ENCODE measurements at places on chromosomes 12 and 14.

GRCh38 chr12:85369365-85370154, 89.5 kb downstream of the ALX1 start:
- no peak for DNase-seq

DNA sequence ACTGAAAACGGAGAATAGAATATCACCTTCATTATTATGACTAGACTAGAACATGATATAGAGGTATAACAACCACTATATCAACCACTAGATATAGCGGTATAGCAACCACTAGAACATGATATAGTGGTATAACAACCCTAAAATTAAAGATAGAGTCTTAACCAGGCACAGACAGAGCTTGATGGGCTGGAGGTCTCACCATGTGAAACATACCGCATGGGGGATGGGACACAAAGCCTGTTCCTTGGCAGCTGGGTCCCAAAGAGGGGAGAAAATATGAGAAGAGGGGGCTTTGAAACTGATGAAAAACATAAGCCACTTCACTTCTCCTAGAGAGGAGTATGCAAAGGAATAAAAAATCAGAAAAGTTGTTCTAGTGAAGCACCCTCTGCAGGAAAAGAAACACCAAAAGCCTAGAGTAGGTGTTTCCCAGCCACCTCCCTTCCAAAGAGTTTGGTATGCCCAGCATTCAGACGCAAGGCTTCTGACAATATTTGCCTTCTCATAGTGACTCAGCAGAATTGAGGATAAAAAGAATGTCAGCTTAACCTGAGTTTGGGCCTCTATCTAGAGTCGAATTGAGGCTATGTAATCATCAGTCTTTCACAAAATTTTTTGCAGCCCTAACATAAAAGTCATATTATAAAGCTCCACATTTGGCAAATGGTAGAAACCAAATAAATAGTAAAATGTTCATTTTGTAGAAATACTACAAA, 316.4 kb downstream of the NOVA1 start:
- DNase-seq: no peak

DNA sequence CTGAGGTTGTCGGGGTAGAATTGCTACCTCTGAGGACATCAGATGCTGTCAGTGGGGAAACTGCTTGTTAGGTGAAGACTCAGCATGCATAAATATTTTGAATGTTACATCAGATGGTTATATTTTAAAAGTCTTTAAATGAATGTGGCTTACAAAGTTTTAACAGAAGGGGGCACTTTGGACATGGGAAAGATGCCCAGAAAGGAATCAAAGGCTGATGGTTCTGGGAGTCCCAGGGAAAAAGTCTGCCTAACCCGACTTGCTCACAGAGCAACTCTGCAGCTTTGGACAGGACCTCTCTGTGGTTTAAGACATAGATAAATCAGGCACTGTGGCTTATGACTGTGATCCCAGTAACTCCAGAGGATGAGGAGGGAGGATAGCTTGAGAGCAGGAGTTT, 474.9 kb downstream of the ATP23 start:
- DNase-seq: no peak

GRCh38 chr14:61368114-61368710, 46.8 kb downstream of the PRKCH start:
- no peak for DNase-seq

DNA sequence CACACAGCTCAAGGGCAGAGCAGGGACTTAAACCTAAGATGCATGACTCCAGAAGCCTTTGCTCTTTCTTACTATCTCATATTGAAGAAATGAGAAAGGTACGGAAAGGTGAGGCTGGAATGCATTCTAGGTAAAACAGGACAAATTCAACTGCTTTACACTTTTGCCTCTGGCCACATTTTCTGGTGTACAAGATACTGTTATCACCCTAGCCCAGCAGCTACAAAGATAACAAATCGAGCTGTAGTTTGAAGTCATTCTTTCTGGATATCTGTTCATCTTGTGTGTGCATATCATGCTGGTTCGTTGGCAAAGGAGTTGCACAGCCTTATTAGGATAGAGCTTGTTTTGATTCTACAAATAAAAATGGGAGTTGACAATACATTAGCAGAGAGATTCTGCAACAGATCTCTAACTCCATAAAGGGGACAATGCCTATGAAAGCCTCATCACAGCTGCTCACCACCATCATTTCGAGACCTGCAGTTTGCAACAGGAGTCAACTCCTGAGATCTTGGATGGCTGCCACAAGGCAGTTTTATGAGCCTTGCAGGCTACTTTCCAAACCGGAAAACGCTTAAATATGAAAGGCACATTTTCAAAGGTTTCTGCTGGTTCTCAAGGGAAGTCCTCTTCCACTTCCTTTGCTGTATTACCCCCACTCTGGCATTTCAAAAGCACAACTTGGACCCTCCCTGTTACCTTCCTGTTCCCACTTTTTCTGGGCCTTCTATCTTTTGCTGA, 64.9 kb downstream of the STXBP6 start:
- peak; percentile 47 for DNase-seq

GRCh38 chr14:86815341-86815740, 1177.6 kb downstream of the GALC start:
- no peak for DNase-seq

GRCh38 chr12:84497819-84498218, 414.8 kb downstream of the SLC6A15 start:
- DNase-seq: no peak

DNA sequence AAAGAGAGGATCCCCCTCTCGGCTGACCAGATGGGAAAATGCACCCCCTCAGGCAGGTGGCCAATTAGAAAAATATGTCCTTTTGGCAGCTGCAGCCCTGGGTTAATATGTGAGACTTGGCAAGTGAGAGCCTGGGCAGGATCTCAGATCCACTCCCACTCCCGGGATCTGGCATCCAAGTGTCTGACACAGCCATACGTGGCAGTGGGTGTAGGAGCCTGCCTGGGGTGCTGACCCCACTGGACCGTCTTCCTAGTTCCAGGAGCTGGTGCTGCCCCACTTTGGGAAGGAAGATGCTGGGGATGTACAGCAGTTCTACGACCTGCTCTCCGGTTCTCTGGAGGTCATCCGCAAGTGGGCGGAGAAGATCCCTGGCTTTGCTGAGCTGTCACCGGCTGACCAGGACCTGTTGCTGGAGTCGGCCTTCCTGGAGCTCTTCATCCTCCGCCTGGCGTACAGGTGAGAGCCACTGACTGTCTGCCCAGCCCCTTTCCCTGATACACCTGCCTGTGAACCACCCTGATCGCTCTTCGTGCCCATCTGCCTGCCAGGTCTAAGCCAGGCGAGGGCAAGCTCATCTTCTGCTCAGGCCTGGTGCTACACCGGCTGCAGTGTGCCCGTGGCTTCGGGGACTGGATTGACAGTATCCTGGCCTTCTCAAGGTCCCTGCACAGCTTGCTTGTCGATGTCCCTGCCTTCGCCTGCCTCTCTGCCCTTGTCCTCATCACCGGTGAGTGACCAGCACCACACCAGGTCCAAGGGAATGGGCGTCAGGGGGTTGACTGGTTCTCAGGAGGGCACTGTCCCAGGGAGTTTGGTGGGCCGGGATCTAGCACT, 5.8 kb downstream of the NR4A1 start:
- no peak for DNase-seq

DNA sequence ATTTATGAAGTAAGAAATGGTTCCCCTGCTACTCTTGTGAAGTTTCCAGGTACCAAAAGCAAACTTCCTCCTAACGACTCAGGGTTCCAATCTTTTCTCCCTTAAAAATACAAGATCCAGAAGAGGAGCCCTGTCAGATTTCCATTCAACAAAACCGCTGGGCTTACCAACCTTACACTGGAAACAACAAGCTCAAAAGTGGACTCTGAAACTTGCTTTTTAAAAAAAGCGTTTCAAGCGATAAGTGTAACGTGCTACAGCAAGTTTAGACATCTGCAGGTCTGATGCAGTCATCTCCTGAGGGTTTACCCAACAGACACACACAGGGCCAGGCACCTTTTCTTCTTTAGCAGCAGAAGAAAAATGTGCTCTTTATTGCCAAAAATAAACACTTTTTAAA, 6.9 kb upstream of the CREBL2 start:
- no peak for DNase-seq

- DNase-seq: peak; percentile 40
These were observed 100.8 kb downstream of the PPM1A start for GRCh38 chr14:60349663-60350365.

- DNase-seq: no peak
These were observed 18.1 kb upstream of the PHLDA1 start for GRCh38 chr12:76049575-76050251.

- DNase-seq: no peak
These were observed 57.9 kb downstream of the PPM1H start for GRCh38 chr12:62876938-62877548.

- no peak for DNase-seq
These were observed 1.2 kb downstream of the HOXC10 start for GRCh38 chr12:53985994-53986685.

DNA sequence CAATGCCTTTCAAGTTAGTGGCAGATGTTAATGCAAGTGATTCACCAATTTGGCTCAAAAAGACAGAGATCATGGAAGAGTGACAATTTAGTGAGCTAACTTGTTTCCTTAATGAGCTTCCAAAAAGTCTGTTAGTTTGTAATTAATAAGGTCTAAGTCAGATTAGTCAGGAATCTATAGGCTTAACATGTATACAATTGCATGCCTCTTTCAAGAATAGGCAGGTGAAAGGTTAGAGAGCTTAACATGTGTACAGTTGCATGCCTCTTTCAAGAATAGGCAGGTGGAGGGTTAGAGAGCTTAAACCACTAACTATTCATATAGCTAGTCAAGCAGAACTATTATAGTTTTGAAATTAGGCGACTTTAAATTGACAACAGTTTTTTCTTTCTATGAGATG, 663.8 kb downstream of the C12orf50 start:
- no peak for DNase-seq

GRCh38 chr12:57874166-57875108, 27.9 kb upstream of the CTDSP2 start:
- no peak for DNase-seq

GRCh38 chr12:9132008-9132535, 16.4 kb upstream of the A2M start:
- no peak for DNase-seq

GRCh38 chr12:104358353-104359003, 54.9 kb downstream of the EID3 start:
- no peak for DNase-seq

DNA sequence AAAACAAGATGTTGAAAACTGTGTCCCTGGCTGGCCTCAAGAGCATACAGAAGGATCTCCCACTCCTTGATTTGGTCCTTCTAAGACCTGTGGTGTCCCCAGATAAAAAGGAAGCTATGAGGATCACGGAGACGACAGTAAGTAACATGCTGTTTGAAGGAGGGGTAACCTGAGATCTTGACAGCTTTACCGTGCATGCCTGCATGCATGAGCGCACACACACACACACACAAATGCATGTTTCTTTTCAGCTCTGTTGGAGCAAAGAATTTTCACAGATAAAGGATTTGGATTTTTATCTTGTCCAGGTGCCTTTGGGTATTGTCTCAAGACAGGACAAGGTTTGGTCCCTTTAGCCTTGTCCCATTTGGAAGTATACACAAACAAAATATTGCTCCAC, 411.6 kb upstream of the CCDC196 start:
- no peak for DNase-seq

DNA sequence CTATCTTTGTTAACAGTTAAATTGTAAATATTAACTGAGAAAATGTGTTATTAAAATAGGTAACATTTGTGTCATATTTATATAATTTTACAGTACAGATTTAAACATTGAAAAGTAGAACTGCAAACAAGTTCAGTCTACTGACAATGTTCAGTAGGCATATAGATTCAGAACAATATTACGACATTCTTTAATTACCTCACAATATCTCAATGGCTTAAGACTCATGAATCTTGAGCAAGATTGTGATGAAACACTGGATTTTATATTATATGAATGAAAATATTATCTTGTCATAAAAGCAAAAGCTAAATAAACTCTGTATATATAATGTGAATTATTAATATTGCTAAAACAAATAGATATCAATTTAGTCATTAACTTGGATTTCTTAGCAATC, 194.9 kb downstream of the ADAMTS20 start:
- DNase-seq: no peak

DNA sequence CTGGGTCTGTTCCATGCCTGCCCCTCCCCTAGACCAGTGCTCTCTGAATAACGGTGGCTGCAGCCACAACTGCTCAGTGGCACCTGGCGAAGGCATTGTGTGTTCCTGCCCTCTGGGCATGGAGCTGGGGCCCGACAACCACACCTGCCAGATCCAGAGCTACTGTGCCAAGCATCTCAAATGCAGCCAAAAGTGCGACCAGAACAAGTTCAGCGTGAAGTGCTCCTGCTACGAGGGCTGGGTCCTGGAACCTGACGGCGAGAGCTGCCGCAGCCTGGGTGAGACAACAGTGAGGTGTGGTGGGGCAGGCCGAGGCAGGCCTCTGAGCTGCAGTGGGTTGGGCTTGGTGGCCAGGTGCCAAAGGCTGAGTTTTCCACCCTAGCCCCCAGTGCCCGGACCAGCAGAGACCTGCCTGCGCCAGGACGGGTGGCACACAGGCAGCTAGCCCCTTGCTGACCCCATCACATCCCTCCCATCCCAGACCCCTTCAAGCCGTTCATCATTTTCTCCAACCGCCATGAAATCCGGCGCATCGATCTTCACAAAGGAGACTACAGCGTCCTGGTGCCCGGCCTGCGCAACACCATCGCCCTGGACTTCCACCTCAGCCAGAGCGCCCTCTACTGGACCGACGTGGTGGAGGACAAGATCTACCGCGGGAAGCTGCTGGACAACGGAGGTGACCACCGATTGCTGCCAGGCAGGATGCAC, 28.2 kb upstream of the LRP1-AS start:
- DNase-seq: peak; percentile 45

DNA sequence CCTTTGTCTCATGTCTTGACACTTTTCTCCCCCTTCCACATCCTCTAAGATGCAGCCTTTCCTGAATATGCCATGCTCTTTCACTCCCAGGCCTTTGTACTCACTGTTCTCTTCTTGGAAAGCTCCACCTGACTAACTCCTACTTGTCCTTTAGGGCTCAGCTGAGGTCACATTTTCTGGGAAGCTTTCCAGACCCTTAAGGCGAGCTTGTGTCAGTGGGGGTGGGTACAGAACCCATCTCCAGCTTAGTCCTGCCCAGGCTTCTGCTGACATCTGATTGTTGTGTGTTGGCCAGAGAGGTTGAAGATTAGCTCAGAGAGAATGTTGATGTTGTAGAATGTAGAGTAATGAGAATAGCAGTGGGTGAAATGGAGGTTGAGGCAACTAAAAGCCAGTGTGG, 2.9 kb upstream of the TSFM start:
- no peak for DNase-seq

GRCh38 chr12:132419631-132420246, 70.2 kb upstream of the FBRSL1 start:
- DNase-seq: no peak

DNA sequence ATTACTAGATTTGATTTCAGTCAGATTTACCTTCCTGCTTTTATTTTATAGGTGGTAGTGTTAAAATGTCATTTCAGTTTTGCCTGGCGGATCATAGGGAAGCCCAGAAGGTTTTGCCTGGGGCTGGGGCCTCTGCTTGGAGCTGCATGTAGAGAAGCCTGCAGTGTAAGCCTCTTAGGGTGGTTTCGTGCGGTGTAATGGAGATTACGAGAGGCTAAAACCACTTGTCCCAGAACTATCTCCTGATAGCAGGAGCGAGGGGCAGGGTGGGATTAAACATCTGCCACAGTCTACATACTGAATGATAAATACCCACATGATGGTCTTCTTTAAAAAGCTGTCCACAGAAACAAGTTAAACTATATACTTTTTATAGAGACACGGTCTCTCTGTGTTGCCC, 35.0 kb upstream of the DICER1 start:
- no peak for DNase-seq

- DNase-seq: no peak
These were observed 940.9 kb downstream of the DIO2 start for GRCh38 chr14:79270361-79270760.
